Right atrium auricular region (tissue), 2 donors: ENCODE measurements at places on chromosomes 6 and 20. TPM values are rescaled to one million over a fixed set of nuclear protein-coding genes. Genes with fewer than 3 reads are reported as not detected.

DNA sequence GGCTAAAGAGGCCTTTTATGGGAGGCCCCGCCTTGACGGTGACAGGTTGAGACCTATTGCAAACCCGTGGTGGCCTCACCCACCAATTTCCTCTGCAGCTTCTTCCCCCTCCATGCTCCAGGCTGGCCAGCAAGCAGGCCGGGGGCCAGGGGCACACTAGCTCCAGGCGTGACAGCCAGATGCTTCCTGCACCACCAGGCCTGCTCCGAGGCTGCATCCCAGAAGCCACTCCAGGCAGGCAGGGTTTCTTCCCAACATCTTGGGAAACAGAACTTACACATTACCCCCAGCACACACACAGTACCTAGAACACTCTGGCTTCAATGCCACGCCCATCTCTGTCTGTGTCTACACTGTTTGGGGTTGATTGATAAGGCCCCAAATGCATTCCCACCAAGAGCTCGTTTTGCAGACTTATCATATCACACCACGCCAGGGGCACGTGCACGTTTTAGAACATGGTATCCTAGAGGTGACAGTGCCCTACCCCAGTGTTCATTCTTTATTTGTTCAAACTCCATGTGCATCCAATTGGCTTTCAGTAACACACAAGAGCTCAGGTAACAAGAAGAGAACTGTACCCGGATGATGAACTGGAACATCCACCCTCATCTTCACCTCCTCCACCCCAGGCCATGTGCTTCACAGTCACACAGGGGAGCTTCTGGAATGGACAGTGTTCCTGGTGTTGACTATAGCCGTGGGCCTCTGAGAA is 221.4 kb upstream of the RREB1 start:
- no peak for DNase-seq

DNA sequence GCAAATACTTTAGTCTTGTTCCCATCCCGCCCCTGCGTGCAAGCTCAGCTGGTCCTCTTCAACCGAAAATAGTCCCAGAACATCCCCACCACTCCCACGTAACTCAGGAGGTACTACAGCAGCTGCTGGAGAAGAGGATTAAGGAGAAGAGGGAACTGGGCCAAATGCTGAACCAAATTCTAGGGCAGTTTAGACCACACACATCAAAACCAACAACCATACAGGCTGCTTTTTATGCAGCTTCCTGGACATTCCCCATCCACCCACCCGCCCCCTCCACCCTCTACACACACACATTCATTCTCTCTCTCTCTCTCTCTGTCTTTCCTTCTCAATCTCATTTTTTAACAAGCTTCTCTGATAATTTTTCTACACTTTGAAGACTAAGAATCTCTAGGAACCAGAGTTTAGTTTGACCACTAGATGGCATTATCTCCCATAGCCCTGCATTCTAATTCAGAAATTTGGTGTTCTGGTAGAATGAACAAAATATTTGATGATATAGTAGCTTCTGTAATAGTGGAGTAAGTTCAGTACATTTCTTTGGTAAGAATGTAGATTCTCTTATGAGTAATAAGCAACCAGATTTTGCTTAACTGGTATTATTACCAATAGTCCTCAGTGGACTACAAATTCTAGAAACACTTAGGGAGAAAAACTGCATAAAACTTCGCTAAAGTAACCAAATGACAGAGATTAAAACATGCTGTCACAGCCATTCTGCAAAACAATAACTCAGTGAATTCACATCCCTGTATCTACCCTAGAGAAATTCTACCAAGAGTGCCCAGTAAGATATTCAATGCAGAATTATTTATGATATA is 52.1 kb upstream of the BEND6 start:
- DNase-seq = no peak

GRCh38 chr6:96194675-96195074 is 178.9 kb downstream of the FUT9 start:
- DNase-seq = no peak

- peak; percentile 72 for DNase-seq
Measured at GRCh38 chr6:7468382-7469081, 72.9 kb upstream of the DSP start.

DNA sequence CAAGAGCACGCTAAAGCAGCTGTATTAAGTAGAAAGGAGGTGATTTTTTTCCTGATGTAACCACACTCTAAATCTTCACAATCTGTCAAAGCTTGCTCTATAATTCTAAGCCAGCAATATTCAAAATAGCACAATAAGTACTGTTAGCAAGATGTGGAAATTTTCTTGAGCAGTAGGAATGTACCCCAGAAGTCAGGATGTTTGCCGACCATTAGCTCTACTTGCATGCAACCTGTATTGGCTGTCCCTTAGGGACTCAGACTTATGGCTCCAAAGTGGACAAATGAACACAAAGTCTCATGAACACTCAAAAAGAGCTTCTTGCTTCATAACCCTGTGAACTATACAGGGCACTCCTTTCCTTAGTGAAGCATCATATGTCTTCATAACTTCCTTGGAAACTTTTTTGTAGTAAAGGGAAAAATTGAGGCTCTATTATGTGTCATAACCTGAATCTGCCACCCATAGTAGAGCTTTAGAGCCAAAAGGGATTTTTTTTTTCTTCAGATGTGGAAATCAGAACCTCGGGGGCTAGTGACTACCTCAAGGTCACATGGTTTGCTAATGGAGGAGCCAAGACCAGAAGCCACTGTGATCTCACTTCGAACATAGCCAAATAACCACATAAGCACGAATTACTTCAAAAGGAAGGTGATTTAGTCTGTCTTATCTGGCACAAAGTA is 54.5 kb downstream of the ADGRG6 start:
- no peak for DNase-seq

The PRDM13 gene
- total RNA-seq = not detected

- DNase-seq = no peak
Measured at GRCh38 chr20:50523552-50524167, 13.5 kb downstream of the PTPN1 start.

- peak; percentile 30 for DNase-seq
Measured at GRCh38 chr6:166777096-166777630, 150.1 kb upstream of the RPS6KA2 start.

The BHLHE23 gene
- total RNA-seq = not detected

DNA sequence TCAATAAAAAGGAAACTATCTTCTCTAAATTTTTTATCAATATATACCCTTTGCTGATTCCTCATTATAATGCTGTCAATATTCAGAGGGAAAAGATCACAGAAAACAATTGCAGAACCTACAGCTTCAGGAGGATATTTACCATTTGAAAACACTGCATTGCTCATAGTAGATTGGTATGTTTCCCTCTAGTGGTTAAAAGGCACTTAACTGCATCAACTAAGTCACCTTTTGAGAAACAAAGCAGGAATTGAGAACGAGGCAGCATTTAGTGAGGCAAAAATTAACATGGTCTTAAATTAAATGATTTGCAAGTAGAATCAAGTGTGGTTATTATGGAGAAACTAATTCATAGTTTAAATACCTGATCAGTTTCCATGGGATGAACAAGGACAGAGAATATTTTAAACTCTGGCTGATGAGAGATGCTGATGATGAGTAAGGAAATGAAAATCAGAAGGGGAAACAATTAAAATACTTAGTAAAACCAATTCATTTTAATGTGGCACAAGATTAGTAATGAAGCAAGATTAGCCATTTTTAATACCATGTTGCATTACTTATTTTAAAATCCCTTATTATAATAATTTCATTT is 642.1 kb downstream of the EPHA7 start:
- no peak for DNase-seq

The GNMT gene
- 3.3 TPM for total RNA-seq

DNA sequence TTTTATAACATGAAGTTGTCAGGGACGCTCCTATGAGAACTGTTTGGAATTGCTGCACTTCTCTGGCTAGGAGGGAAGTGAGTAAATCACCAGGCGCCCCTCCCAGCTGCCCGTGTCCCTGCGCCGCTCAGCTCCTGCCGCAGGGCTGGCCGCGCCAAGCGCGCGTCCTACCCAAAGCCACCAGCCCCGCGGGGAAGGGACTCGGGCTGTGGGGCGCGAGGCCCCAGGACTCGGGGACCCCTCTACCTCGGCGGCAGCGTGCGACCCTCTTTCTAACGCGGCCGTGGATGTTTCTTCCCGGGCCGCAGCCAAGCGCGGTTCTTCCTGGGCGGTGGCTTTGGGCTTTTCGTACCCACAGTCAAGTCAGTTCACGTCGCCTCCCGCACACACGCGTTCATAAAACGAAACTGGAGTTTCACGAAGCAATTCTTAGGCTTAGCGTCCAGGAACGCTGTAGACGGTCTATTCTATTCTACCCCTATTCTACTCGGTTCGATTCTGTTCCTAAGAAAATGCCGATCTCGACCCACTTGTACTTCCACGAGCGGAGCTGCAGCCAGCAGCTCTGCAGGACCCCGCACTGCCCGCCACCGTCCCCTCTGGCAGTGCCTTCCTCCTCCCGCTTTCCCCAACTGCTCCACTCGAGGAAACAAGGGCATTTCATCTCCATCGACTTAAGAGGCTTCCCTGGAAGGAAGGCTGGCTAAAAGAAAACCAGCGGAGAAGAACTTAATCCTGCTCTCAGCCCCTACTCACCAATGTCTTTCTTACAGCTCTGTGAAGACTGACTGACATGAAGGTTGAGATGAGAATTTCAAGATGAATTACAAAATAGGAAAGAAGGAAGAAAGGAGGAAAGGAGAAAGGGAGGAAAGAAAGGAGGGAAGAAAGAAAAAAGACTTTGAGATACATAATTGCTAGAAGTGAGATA is 15.4 kb downstream of the FOXC1 start:
- no peak for DNase-seq

DNA sequence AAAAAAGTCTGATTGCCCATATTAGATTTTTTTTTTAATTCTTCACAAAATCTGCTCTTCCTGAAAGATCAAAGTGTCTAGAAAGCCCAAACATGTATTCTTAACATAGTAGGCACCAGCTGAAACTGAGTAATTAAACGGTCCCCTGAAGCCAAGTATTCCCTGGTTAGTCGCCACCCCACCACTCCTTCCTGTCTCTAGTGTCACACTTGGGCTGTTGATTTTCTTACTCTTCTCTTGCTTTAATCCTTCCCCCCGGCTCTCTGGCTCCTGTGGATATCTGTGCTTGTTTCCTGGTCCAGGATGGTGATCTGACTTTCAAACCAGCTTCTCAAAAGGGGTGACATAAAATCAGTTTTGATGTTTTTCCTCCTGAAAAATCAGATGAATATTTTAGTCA is 162.9 kb downstream of the QKI start:
- no peak for DNase-seq

The RIMS1 gene
- 0.55 TPM for total RNA-seq

GRCh38 chr6:55497694-55498093 is 81.3 kb downstream of the HMGCLL1 start:
- DNase-seq = no peak

GRCh38 chr20:49685809-49686208 is 27.9 kb downstream of the B4GALT5 start:
- DNase-seq = no peak

GRCh38 chr6:138088326-138088762 is 18.9 kb downstream of the PERP start:
- no peak for DNase-seq

- no peak for DNase-seq
Measured at GRCh38 chr6:16698162-16698533, 63.1 kb downstream of the ATXN1 start.

- DNase-seq = no peak
Measured at GRCh38 chr6:85186546-85187175, 263.2 kb upstream of the NT5E start.

- DNase-seq = no peak
Measured at GRCh38 chr20:35165221-35166185, 6.4 kb upstream of the PROCR start.

DNA sequence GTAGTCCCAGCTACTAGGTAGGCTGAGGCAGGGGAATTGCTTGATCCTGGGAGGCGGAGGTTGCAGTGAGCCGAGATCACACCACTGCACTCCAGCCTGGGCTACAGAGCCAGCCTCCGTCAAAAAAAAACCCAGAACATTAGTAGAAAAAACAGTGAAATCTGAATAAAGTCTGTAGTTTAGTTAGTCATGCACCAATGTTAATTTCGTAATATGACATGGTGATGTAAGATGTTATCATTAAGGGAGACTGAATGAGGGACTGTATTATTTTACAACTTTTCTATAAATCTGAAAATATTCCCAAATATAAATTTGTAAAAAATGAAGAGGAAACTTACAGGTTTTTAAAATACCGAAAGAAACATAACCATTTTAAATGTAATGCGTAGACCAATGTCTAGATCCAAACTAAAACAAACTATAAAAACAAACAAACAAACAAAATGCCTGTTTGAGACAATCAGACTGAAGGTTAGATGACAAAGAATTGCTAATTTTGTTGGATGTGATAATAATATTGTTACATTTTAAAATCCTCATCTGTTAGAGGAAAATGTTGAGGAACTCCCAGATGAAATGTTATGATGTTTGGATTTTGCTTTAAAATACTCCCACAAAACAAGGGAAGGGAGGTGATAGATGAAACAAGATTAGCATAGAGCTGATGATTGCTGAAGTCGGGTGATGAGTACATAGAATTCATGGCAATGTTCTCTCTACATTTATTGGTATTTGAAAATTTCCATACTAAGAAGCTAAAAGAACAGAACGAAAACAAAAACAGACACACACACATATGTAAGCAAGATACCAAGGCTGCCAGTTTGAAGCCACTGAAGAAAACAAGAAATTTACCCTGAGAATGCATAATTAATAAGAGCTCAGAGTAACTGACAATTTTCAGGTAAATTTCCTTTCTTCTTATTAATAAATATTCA is 1.8 kb downstream of the GSTA4 start:
- no peak for DNase-seq

The IFT52 gene
- total RNA-seq = 5.7 TPM

DNA sequence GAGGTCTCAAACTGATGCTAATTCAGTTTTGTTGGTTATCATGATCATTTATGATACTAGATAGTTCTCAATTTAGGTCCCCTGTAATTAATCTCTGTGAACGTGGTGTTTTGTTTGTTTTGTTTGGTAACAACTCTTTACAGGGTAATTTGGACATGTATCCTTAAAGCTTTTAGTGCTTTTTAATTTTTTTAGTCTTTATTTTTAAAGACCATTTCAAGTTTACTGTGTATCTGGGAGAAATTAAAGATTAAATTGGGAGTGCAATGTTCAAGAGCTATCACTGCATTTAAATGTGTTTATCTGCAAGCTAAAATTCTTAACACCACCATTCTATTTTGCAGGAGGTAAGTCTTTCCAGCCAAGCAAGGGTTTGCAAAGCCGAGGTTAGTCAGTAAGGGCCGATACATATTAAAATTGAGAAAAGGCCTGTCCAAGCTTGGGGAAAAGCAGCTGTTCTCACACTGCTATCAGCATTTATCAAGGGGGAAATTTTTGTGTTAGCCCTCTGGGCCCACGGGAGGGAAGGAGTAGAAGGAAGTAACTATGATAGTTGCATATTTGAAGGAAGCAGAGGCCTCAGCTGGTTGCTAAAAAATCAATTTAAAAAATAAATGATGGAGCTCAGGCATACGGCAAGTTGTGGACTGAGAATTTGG is 59.3 kb upstream of the ZNF217 start:
- no peak for DNase-seq
